ENCODE measurements at places on chromosomes 1 and 21.

DNA sequence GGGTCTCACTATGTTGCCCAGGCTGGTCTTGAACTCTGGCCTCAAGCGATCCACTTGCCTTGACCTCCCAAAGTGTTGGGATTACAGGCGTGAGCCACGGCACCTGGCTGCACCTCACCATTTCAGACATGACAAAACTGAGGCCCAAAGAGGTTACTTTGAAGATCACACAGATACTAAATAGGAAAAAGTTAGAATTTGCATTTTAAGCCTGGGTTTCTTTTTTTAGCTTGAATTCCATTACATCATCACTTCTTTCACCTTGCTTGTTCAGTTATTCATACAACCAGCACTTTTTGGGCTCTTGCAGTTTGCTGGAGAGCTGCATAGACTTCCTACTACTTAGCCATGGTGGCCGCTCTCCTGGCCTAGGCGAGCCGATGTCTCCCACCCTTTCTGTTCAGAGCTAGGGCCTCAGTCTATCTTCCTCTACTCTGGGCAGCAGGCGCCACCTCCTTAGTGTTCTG lies 16.3 kb upstream of the CD2 start:
- DNase-seq = no peak

DNA sequence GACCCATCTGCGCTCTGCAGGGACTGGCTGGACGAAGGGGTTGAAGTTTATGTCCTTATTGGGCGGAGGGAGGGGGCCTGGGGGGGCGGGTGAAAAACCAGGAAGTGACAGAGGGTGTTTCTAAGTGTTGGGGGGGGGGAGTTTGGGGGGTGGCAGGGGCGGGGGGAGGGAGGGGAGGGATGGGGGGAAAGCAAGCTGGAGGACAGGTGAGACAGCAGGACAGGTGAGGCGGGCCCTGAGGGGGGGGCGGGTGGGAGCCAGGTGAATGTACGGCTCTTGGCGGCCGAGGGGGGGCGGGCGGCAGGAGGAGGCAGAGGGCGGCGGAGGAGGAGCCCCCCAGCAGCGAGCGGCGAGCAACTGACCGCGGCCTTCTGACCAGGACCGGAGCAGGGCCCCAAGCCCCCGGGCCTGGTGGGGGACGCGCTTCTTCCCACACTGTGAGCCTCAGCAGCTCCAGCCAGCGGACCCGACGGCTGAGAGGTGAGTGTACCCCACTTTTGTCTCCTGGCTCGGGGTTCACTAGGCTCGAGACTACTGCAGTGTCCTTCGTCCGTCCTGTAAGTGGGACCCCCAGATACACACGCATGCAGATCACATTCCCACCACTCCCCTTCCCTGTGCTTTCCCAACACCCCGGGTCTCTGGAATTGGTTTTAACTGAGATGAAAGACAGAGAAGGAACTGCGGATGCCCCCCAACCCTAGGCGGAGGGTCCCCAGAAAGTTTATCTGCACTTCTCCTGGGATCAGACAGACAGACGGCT lies at the start of gene ZBTB7B:
Gene ZBTB7B (plus strand): TSS at position 339 of the 763 bp plus-strand sequence. CDS start 11,859 bp downstream, outside the sequence.
- no peak for DNase-seq

DNA sequence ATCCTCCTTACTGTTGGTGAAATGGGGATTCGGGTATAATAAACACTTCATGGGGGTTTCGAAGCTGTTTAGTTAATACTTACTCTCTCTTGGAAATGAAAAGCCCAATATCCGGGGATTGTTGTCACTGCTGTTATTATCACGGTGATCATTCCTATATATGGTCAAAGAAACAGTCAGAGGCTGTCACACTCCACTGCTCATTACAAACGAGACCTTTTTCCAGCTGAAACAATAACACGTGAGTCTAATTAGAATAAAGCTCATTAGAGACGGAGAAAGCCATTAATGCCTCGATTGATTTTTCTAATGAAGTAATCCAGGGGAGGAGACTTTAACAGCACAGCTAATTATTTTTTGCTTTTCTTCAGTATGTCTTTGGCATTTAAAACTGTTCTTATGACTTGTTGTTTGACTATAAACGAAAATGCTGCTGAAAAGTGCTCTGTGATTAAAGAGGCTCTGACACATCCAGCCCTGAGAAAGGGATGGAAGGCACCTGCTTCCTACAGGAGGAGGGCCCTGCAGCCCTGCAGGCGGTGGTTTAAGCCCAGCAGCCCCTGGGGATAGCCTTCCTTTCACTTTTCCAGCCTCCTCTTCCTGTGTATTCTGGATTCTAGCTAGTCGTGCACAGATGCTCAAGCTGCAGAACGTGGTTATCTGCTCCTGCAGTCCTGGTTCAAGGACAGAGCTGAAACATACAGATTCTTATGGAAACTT lies 143.6 kb downstream of the EDEM3 start:
- DNase-seq = no peak

DNA sequence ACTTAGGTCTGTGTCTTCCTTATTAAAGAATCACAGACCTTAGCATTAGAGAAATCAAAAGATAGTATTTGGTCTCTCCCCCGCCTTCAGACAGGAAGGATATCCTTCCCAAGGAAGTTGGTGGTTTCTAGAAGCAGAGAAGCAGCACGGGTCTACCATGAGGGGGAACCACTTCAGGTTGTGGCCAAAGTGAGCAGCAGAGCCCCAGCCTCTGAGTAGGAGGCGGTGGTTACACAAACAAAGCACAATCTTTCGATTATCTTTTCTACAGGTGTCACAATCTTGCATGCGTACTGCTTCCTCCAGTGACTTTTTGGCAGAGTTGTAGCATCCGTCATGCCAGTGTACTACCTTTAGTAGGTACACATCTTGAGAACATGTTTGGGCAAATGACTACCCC lies 8.8 kb downstream of the PGLYRP4 start:
- no peak for DNase-seq

GRCh38 chr1:207897188-207897587 lies 13.7 kb downstream of the CD34 start:
- no peak for DNase-seq

DNA sequence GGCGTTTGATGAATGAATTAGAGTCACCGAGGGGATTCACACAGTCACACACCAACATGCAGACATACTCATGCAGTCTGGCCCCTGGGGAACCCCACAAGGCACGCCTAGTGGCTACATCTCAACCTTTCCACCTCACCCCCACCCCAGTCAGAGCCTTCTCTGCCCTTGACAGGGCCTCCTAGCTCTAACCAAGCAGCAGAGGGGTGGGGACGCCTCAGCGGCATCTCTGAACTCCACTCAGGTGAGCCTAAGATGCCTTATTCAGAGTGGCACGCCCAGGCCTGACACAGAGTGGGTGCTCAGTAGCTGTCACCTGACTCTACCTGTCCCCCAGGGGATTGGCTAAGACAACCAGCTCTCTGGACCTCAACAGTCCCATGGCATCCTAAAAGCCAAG lies 3.7 kb upstream of the SDC3 start:
- no peak for DNase-seq

DNA sequence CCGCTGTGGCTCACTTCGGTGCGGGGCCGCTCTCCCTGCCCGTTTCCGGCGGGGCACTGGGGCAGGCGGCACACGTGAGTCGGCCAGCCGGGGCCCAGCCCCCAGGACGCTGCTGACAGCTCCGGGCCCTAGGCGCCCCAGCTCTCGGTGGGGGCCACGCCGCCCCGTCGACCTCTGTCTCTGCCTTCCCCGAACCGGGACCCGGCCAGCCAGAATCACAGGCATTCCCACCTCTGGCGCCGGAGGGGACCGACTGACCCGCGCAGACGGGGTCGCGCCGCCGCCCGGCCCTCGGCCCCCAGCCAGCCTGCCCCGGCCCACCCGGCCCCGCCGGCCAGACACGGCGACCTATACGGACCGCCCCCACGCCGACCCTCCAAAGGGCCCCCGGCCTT lies 755 bp downstream of the SCMH1 start:
- DNase-seq = peak; percentile 10

DNA sequence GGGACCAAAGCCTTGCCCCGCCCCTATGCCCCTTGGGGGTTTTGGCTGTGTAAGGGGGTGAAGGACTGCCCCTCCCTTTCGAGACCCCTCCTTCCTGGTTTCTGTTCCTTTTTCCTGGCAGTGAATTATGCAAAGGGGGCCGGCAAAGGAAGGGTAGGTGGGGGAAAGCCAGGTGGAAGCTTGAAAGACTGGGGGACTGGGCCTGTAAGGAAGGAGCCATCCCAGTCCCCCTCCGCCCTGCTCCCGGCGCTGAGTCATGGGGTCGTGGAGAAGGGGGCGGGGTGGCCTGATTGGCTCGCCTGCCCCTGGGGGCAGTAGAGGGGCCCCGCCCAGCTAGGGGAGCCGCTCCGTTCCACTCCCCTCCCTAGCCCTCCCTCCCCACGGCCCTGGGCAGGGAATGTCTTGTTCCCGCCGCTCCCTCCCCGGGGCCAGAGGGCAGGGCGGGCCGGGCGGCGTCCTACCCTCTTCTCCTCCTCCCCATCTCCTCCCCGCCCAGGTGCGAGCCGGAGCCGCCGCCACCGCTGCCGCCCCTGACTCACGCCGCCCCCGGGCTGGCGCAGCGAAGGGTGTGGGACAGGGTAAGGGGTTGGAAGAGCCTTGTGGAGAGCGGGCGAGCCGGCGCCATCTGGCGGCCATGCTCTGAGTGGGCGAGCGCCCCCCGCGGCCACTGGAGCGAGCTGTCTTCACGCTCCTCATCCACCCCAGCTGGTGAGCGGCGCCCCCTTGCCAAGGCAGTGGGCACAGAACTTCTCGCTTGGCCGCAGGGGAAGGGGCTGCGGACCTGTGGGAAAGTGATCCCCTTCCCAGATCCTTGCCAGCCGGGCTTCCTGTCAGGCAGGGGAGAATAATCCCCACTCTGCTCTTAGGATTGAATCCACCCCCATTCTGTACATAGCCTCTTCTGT lies 14.7 kb downstream of the ZBTB7B start:
- peak; percentile 85 for DNase-seq

GRCh38 chr1:44842486-44842861 lies 579 bp downstream of the PTCH2 start:
- no peak for DNase-seq

- no peak for DNase-seq
Observed at GRCh38 chr1:184143449-184143848, 91.9 kb downstream of the TSEN15 start.

DNA sequence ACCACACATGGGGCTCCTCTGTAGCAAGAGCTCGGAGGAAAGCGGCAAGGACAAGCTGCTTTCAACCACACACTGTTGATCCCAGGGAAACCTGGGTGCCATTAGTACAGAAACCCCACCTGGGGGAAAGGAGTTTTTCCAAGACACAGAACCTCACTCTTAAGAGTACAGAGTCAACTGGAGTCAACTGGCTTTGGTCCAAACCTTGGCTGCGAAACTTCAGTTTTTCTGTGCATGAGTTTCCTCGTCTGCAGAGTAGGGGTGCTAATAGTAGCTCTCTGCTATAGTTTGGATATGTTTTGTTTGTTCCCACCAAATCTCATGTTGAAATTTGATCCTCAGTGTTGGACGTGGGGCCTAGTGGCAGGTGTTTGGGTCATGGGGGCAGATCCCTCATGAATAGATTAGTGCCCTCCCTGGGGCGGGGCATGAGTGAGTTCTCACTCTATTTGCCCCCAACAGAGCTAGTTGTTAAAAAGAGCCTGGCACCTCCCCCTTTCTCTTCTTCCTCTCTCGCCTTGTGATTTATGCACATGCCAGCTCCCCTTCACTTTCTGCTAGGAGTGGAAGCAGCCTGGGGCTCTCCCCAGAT lies 161.1 kb downstream of the PIGK start:
- no peak for DNase-seq

GRCh38 chr1:184935920-184936798 lies 38.1 kb downstream of the NIBAN1 start:
- no peak for DNase-seq

Measured in T-cell (primary cell).